Right ventricle myocardium superior (tissue), 1 donor: ENCODE measurements at places on chromosomes 7 and 10. TPM values are rescaled to one million over a fixed set of nuclear protein-coding genes. Genes with fewer than 3 reads are reported as not detected.
A peak's percentile ranks its signal among the peaks of the same experiment; 100 is the strongest.

PRPS1L1 gene
- not detected for total RNA-seq

HKDC1 gene
- not detected for total RNA-seq

DNAH11 gene
- 0.03 TPM for total RNA-seq

GRCh38 chr7:2807845-2808772, 36.0 kb downstream of the GNA12 start:
- peak; percentile 20 for DNase-seq

KCNIP2 gene
- total RNA-seq = 516 TPM

- DNase-seq = no peak
These were observed 164.4 kb downstream of the ZNF365 start for GRCh38 chr10:62538606-62539005.

ZDHHC4 gene
- 40.8 TPM for total RNA-seq

DNA sequence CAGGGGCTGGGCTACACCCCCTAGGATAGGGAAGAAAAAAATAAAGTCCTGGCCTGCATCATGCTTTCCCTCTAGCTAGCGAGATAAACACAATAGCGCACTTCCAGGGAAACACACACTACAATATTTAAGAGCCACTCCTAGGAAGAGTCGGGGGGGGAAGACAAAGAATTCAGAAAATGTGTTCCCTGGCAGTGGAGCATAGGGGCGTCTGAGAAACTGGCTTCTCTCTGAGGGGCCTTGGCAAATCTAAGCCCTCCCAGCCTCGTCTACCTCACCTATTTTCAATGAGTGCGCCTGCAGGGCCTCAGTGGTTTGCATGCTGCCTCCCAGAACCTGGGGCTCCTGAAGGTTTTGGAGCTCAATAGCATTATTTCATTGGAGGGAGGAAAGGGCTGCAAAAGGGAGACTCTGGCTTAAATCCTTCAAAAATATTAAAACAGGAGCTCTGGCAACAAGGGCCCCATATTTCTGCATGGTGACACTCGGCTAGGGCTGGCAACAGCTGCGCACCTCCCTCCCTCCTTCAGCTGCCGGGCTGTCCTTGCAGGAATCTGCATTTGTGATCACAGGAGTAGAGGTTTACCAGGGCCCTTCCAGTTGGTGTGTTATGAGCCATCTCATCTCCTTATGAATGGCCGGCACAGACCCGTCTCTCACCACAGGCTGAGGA, 10.8 kb downstream of the ANXA11 start:
- DNase-seq = no peak
